ENCODE measurements at places on chromosomes 3 and 15. TPM values are rescaled to one million over a fixed set of nuclear protein-coding genes. Genes with fewer than 3 reads are reported as not detected.

- DNase-seq = no peak
These were observed 43.4 kb downstream of the TFDP2 start for GRCh38 chr3:142105991-142106390.

DNA sequence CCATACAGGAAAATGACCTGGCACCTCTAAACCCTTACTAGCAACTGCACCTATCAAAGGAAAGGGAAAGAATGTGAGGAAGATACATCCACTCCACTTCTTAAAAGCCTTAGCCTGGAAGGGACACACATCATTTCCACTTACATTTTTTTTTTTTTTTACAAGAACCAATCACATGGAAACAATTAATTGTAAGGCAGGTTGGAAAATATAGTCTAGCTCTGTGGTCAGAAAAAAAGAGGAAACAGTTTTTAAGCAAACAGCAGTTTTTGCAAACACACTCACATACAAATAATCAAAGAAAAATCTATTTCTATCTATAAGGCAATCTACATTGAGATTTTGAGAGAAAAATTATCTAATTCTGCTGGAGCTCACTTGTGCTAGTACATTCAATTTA is 98.9 kb upstream of the SPRED1 start:
- DNase-seq = no peak

- no peak for DNase-seq
These were observed 44.0 kb downstream of the CLSTN2 start for GRCh38 chr3:139978966-139979365.

DNA sequence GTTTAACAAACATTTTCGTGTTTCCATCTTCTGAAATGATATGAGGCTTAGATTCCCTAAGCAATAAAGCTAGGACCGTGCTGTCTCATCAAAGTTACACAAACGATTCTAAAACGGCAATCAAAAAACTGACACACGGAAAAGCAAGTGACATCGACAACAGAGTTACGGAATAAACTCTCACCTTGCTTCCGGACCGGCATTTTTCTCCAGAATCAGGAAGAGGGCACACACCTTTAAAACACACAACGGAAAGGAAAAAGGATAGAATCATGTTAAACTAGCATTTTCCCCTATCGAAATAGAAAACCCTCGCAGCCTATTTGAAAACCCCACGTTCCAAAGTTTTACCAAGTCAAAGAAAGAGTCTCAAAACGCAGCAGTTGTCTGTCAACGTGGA is 1.4 kb downstream of the DLG1 start:
- no peak for DNase-seq

Gene CNTN4
- total RNA-seq = 1.6 TPM

Gene CCDC14
- 60.6 TPM for total RNA-seq

Gene ISLR2
- total RNA-seq = not detected

Gene MRPL3
- 183 TPM for total RNA-seq

Measured in Calu3 (cell line).